ENCODE measurements at places on chromosomes 2 and 18.

DNA sequence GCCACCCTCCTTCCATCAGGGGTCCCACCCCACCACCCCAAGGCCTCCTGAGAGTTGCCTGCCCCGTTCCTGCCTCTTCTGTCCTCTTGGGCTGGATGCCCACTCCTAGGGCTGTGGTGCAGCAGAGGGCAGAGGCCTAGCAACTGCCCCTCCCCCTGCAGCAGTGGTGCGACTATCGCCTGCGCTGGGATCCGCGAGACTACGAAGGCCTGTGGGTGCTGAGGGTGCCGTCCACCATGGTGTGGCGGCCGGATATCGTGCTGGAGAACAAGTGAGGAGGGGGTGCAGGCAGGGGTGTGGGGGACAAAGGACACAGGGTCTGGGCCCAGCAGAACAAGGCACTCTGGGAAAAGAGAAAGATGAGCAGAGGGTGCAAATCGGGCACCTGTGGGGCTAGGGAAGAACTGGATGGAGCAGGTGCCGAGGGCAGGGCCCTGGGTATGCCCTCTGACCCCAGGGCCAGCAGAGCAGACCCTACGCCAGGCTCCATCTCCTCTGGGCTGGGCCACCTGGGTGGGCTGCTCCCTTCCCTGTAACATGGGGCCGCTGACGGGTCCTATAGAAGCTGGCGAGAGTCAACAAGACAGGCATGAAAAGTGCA lies 1.0 kb downstream of the CHRNG start:
- no peak for DNase-seq

DNA sequence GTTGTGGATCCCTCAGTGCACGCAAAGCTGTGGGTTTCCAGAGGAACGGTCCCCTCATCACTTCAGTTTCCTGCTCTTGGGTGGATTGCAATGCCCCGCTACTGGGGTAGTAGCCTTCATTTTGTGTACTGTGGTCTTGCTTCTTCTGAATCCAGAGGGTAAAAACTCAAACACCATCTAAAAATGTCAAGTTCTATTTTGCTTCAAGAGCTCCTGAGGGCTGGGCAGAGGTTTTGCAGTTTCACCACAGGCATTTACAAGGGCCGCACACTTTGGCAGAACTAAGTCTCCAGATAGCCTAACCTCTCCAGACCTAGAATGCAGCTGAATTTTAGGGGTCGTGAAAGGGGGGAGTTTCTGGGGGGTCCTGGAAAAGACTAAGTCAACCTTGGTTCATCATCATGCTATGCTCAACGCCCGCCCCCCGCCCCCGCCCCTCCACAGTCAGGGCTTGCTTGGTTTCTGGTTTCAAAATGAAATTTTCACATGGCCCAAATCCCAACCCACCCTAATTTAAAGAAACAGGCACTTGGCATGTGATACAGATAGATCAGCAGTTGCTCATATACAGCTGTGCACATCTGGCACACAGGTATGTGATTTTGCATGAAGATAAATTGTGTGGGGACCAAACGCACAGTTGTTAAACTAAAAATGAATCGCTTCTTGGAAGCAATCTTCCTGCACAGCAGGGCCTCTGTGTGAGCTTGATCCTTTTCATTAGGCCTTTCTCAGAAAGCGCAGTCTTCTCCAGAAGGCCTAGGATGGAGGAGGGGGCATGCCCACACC lies 329.6 kb downstream of the OSR1 start:
- DNase-seq: no peak

GRCh38 chr2:88729061-88729745 lies 37.7 kb downstream of the RPIA start:
- DNase-seq: no peak

DNA sequence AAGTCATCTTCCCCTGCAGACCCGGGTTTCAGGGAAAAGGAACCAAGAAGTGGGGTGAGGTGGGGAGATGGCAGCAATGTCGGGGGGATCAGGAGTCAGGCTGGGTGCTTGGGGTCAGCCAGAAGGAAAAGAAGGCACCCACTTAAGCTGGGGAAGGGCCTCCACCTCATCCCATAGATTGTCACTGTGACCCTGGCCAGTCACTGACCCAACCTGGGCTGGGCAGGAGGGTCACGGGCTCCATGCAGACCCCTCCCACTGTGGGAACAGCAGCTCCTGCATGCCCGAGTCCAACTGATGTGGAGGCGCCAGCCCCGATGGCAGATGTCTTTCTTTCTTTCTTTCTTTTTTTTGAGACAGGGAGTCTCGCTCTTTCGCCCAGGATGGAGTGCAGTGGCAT lies 53.6 kb upstream of the HAAO start:
- no peak for DNase-seq

- DNase-seq: no peak
Measured at GRCh38 chr2:216700781-216701180, 5.4 kb upstream of the IGFBP5 start.

- no peak for DNase-seq
Measured at GRCh38 chr2:47109007-47109375, 46.1 kb downstream of the STPG4 start.

GRCh38 chr2:126913881-126914615 lies 15.4 kb downstream of the TEX51 start:
- DNase-seq: no peak

DNA sequence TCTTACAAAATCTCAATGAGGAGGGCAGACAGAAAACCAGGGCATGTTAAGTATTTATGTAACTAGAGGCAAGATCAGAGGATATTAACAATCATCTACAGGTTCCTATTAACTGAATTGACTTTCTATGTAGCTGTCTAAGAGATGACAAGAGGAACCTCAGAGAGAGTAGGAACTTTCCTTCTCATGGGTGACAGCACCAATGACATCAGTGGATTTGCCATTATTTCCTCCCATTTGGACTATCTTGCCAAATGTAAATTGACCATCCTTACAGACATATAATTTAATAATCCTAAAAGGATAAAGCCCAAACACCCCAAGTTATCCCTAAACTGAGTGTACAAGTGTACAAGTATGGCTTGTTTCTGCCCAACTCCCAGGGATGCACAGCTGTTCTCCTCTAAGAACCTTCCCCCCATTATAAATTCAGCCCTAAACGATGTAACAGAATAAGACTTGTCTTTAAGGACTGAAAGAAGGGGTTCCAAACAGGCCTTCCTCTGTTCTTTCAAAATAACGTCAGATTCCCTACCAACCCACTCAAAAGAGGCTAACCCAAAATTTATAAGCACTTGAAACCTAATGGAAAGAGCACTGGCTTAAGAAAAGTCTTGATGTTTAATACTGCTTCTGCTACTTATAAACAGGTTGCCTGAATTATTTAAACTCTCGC lies 73.4 kb upstream of the CHAC2 start:
- no peak for DNase-seq

GRCh38 chr2:129716781-129717559 lies 262.5 kb upstream of the RAB6C start:
- DNase-seq: no peak

DNA sequence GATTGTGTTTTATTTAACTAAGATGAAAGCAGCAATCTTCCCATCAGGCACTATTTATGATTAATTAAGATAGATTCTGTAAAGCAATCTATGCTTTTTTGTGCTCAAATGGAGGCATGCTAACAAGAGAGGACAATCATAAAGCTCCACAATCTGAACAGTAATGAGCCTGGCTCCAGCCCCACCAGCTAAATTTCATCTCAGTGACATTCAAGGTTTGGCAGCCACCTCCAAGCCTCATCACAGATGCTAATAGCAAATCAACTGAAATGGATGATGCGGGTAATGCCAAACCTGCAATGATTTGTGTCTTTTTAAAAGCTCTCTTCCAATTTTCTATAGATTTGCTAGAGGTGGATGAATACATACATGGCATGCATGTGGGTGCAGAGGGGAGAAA lies 456.6 kb downstream of the TDRD15 start:
- DNase-seq: no peak

DNA sequence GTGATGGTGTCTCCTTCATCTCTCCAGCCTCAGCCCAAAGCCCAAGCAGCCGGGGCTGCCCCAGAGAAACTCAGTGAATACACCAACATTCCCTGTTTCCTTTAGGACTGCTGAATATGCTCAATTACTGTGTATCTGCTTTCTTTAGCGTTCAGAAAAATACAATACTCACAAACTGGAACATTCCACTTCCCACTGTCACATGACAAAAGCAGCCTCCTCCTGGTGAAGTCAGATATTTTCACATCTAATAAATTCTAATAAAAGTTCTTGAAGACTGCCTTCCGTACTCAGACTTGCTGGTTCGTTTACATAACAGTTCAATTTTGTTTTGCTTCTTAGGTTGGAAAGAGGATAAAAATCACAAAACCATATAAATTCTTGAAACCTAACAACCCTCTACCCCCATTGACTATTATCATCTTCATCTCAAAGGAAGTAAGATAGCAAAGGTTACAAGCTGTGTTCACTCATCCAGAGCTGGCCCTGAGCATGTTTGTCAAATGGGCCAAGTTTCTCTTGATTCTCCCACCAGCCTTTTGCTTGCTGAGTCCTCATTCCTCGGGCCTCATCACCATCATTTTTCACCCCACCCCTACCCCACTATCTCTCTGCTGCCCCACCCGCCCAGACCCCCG lies 190.8 kb upstream of the HNRNPA3 start:
- DNase-seq: no peak

GRCh38 chr2:235533198-235533597 lies 39.4 kb downstream of the AGAP1 start:
- no peak for DNase-seq

- no peak for DNase-seq
Measured at GRCh38 chr2:27128668-27129571, 5.3 kb downstream of the ABHD1 start.

DNA sequence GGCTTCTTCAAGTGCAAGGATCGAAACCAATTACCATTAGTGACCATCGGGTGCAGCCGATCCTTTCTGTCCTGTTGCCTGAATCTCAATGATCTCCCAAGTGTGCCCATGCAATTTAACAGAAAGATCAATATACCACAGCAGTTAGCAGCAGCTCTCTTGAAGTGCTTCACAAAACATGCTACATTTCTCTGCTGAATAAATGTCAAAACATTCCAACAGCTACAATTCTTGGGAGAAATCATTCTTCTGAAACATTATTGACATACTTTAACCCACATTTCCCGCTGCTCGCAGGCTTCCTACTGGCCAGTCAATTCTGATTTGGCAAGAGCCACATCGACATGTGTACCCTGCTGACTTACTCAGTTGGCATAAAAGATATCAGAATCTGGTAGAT lies 907.7 kb downstream of the TMEM182 start:
- no peak for DNase-seq

GRCh38 chr2:175282300-175282699 lies 100.8 kb upstream of the ATP5MC3 start:
- DNase-seq: no peak

DNA sequence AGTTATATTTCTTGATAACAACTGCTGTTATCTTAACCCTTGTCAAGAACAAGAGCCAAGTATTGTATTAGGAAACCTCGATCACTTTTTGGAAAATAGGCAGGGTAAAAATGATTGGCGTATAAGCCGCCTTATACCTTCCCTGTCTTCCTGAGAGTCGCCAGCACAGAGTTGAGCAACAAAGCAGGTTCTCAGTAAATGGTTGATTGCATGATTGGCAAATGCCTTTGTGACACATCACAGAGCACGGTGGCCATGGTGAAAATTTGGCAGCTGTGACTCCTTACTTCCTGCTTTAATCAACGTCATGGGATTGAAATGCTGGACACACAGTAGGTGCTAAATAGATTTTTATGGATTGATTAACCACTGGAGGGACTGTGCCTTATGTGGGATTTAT lies 3.9 kb upstream of the KLHL29 start:
- no peak for DNase-seq

Measured in T-helper 9 cell (primary cell).